CD4-positive, alpha-beta T cell (primary cell): ENCODE measurements at places on chromosomes 3 and 15. TPM values are rescaled to one million over a fixed set of nuclear protein-coding genes. Genes with fewer than 3 reads are reported as not detected.

CPLX3 gene
- total RNA-seq: 0.16 TPM

CPNE9 gene
- total RNA-seq: 0.33 TPM

CISH gene
- 3.7 TPM for total RNA-seq

CCR5 gene
- 1.4 TPM for total RNA-seq

NGLY1 gene
- total RNA-seq: 46.0 TPM

DTX3L gene
- total RNA-seq: 15.4 TPM

DZIP1L gene
- total RNA-seq: not detected

FOXB1 gene
- total RNA-seq: 0.19 TPM

ALDH1A3 gene
- total RNA-seq: not detected

AQP9 gene
- 0.31 TPM for total RNA-seq

CCR3 gene
- not detected for total RNA-seq

GOLGA8H gene
- not detected for total RNA-seq

NMNAT3 gene
- total RNA-seq: 1.5 TPM

CCDC66 gene
- 101 TPM for total RNA-seq

RBP2 gene
- not detected for total RNA-seq

FRMD5 gene
- not detected for total RNA-seq

XCR1 gene
- 0.20 TPM for total RNA-seq
